ENCODE measurements at places on chromosomes 1 and 21. TPM values are rescaled to one million over a fixed set of nuclear protein-coding genes. Genes with fewer than 3 reads are reported as not detected.

PRR9 gene
- not detected for total RNA-seq

CRNN gene
- total RNA-seq = 5,310 TPM

DNA sequence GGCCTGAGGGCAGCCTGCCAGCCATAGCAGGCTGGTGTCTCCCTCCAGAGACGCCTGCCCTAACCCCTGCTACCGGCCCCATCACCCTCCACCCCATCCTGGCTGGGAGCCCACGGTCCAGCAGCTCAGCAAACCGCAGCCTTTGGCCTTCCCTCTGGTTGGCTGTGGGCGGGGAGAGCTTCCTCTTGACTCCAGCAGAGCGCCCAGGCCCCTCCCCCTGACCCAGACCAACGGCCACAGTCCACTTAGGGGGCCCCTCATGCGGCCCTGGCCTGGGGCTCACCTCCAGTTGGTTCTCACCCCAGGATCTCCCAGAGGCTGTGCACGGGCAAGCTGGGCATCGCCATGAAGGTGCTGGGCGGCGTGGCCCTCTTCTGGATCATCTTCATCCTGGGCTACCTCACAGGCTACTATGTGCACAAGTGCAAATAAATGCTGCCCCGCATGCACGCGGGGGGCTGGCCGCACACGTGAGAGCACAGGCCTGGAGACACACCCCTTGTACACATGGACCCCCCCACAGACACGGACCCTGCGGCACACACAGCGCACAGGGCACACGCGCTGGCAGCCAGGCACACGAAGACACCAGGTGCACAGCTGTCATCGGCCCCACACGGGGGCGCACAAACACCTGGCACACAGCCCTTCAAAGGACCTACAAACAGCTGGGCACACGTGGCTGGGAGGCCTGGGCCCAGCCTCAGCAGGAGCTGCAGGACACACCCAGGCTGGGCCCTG lies 3.1 kb downstream of the SMIM1 start:
- no peak for DNase-seq

DNA sequence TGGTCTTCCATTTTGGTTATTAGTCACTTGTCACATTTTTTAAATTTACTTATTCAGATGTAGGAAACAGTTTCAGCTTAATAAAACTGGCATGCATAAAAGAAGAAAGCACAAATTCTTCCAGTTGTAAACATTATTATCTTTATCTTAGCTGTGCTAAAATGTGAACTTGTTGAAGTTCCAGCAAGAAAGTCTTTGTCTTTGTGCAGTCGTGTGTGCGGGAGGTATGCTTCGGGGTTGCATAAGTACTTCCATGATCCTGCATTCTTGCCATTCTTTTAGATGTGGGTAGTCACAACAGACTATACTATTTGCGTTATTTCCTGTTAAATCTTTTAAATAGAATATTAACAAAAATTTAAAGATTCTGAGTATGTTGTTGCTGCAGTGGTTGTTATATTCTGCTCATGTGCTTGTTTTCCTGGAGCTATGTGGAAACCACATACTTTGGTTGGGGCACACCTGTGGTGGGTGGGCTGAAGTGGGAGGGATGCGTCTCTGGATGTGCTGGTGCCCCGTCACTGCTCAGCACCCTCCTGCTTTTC lies 49.9 kb downstream of the CBS start:
- DNase-seq = no peak

- no peak for DNase-seq
Observed at GRCh38 chr1:52334906-52335528, 31.0 kb downstream of the CC2D1B start.

GRCh38 chr1:89274411-89274857 lies 1.8 kb upstream of the GBP5 start:
- DNase-seq = no peak

DNA sequence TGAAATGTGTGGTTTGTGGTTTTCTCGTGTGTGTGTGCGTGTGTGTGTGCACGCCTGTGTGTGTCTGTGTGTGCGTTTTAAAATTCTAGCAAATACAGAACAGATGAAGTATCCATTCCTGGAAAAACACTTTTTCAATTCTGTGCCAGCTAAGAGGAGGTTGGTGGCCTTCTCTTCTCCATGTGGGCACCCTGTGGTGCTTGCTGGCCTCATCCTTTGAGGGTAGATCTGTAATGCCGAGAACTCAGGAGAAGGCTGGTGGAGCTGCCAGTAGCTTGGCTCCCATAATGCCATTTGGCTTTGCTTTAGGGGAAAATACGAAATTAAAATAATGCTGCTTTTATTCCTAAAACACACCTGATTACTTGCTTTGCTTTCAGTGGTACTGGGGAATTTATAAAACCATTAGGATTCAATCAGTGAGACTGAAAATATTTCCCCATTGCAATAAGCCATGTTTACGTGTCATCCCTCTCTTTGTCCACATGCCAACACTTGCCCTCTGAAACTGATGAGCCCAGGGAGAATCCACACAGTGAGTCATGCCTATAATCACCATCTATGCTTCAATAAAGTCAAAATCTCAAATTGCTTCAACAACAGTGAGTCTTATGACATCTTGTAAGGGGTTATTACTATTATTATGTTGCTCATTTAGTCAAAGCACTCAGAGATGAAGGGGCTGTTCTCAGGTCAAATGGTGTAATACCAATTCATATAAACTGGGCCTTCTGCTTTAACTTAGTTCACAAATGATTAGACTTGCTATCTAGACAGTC lies 39.2 kb downstream of the ABCA4 start:
- no peak for DNase-seq

GRCh38 chr1:9239622-9240401 lies 5.2 kb downstream of the H6PD start:
- DNase-seq = no peak

- DNase-seq = no peak
Observed at GRCh38 chr21:17466166-17466565, 46.7 kb upstream of the CXADR start.
